Fibroblast of skin of abdomen (primary cell): ENCODE measurements at places on chromosomes 6 and 20.

DNA sequence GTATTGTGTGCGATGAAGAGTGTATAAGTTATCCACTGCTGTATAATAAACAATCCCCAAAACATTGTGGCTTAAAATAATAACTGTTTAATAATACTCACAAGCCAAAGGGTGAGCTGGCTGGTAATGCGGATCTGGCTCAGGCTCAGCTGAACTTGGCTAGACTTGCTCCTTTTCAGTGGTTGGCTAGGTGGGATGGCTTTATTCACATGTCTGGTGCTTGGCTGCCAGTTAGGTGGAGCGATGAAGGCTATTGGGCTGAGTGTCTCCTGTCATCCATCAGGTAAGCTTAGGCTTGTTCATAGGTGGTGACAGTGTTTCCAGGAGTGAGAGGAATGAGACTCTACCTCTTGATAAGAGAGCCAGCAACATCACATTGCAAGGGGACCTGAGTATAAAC is 135.0 kb upstream of the ASCC3 start:
- no peak for DNase-seq

DNA sequence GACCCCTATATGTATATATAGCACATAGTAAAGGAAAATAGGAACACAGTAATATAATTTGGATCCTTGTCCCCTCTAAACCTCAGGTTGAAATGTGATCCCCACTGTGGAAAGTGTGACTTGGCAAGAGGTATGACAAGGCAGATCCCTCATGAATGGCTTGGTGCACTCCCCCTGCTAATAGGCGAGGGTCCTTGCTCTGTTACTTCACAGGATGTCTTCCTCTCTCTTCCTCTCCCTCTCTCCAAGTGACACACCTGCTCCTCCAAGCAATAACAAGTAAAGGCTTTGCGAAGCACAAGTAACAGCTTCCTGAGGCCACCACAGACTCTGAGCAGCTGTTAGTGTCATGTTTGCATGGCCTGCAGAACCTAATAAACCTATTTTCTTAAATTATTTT is 16.4 kb downstream of the ROMO1 start:
- DNase-seq = no peak

DNA sequence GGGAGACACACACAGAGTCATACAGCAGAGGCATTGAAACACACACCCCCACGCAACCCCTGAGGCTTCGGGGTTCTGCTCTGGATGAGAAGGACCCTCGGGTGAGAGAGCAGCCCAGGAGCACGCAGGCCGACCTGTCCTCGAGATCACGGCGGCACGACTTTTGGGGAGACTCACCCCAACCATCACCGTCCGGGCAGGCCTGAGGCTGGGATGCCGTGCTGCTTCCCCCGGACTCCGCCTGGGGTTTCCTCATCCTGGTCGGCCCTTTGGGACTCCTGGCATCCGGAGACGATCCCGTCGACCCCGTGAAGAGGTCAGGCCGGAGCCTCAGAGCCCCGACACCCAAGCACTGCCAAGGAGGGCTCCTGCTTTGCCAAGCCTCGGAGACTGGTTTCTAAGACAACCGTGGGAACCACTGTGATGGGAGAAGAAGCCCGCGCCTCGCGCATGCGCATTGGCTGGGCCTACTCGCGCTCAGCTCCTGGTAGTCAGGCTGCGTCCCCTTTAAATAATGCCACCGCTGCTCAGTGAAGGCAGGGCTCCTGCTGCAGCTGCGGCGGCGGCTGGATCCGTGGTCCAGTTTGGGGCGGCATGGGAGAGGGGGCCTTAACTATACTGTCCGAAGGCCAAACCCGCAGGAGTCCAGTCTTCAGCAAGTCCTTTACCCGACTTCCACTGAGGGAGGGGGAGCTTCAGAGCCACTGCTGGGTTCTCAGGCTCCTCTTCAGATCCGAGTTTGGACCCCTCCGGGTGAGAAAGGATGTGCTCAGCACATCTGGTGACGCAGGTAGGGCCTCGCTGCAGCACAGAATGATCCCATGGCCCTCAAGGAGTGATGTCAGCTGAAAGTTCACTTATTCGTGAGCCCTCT is 171.4 kb upstream of the ZNF337 start:
- DNase-seq = peak; percentile 69

DNA sequence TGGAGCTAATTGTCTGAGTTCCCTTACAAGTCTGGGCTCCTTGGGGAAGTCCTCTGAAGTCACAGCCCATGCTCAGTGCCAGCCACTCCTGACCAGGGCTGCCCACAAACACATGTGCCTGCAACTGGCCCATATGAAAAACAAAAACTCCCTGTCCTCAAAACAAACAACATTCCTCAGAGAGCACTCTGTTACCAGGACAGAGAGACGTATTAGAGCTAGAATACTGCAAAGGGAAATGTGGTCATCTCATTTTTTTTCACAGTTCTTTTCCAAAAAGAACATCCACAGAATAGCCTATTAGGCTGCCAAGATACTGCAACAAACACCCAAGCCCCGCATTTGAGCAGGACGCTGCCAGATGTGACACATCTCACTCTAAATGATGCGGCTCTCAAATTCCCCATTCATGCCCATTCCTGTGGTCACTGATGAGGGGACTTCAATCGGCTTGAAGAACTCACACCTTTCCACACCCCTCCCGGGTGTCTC is 71.1 kb downstream of the SLC22A23 start:
- DNase-seq = peak; percentile 8

DNA sequence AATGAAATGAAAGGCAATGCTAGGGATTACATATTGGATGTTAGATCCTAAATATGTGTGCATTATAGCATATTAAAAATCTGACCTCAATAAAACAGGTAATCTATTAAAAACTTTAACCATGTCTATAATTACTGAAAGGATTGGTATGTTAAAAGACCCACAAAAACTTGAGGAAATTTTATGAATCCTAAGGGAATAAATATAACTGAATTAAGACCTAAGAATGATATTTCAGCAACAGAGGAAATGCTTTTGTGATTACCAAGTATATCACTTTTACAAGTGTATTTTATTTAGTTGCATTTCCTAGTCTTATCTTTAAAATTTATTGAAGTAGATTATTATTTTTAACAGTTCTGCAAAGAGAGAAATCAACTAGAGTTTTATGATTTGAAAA is 571.5 kb downstream of the HDGFL1 start:
- DNase-seq = peak; percentile 33

GRCh38 chr20:33539129-33539528 is 49.2 kb downstream of the CBFA2T2 start:
- peak; percentile 21 for DNase-seq

DNA sequence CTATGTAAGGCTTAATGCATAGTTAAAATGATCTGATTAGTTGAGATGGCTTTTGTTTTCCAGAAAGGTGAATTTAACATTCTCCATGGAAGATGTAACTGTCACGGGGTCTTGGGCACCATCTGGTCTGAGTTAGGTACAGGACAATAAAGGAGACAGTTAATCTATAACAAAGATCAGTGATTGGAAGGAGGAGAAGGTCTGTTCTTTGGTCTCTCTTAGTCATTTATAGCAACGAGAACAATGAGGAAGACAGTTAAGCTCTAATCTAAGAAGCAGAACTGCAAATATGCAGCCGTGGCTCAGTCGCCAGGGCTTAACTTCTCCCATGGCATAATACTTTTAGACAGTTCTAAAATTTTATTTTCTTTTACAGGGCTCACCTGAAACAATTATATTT is 405.5 kb upstream of the SULF2 start:
- no peak for DNase-seq

DNA sequence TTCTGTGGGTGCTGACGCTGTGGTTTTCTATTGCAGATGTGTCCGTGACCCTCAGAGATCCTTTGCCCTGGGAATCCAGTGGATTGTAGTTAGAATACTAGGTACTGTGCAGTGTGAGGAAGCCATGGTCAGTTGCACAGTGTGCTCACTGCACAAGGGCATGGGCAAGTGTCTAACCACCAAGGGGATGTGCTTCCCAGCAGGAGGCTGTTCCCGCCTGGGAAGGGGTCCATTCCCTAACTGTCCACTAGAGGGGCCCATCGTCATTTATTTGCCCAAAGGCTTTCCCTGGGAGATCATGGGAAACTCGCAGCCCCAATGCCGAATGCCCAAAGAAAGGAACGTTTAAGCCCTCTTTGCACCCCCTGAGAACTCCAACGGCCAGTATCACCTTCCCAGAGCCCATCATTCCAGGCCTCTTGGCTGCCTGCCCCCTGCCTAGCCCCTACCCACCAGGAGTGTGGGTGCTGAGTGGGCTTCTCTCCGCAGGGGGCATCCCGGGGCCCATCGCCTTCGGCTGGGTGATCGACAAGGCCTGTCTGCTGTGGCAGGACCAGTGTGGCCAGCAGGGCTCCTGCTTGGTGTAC is 26.2 kb downstream of the SLCO4A1 start:
- DNase-seq = peak; percentile 71

- peak; percentile 15 for DNase-seq
Observed at GRCh38 chr6:85049282-85049681, 284.9 kb upstream of the TBX18 start.

GRCh38 chr6:145652572-145652971 is 82.7 kb downstream of the EPM2A start:
- no peak for DNase-seq

GRCh38 chr6:21708320-21708580 is 114.7 kb downstream of the SOX4 start:
- DNase-seq = no peak

GRCh38 chr6:157144859-157145568 is 178.3 kb downstream of the TMEM242 start:
- no peak for DNase-seq

GRCh38 chr20:16970776-16971175 is 222.6 kb downstream of the OTOR start:
- no peak for DNase-seq

DNA sequence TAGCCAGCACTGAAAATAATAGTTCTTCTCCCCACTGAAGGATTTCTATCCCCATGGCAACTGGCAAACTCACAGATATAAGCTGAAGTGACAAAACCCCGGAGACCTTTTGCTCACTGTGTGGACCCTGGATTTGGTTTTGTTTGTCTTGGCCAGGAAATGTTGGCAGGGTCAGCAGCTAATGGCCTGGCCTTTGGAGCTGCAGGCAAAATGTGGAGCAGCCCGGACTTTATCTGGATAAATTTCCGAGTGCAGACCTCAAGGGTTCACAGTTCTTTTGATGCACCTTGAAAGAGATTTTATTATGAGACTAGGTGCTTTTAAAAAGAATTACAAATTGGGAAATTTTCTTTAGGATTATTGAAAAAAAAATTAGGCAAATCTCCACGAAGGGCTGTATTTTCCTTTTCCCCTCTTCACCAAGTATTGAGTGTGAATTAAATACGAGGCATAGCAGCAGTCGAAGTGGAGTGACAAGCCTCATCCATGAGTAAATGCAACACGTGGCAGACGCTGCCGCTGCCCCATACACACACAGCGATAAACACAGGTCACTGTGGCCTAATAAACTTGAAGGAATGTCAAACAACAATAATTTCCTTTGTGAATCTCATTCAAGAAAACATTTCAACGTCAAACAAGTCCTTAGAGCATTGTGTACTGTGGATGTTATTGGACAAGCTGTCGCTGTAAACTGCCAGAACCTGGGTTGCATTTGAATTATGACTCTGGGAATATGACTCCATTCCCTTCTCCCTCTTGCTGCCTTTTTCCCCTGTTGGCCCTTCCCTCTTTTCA is 35.1 kb upstream of the CCN6 start:
- DNase-seq = no peak

DNA sequence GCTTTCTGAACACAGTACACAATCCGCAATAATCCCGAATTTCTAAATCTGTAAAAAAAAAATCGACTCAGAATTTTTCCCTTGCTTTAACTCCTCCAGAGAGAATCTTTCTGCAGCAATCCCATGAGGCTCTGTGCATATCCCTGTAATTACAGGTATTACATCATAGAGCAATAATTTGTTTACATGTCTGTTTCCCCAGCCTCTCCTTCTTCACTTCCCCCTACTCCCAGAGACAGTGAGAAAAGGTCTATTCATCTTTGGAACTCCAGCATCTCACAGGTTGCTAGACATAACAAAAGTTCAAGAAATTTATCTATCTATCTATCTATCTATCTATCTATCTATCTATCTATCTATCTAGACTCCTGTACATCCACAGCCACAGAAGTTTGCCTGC is 26.0 kb downstream of the KLHL31 start:
- no peak for DNase-seq

GRCh38 chr20:558117-558516 is 14.5 kb upstream of the CSNK2A1 start:
- no peak for DNase-seq

DNA sequence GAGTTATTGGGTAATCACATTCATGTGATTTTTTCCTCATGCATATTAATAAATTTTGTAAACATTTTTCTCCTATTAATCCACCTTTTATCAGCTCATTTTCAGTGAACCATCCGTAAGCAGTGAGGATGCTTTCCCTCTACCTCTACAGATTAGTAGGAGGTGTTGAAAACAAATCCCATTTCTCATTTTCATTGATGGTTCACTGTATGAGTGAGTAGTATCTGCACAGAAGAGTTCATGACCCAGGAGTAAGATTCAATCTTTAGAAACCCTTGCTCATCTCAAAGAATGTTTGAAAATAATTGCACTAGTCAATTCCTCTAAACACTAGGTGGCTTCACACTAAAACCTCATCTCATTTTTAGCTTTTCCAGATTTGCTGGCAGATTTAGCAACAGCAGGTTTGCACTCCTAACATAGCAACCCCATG is 440.0 kb downstream of the HAO1 start:
- DNase-seq = peak; percentile 56

GRCh38 chr20:62685781-62686555 is 22.7 kb upstream of the NTSR1 start:
- DNase-seq = no peak
